ENCODE measurements at places on chromosomes 16 and 17. TPM values are rescaled to one million over a fixed set of nuclear protein-coding genes. Genes with fewer than 3 reads are reported as not detected.
A peak's percentile ranks its signal among the peaks of the same experiment; 100 is the strongest.

TLCD3B gene
- 22.3 TPM for total RNA-seq

HSD17B1 gene
- 1.3 TPM for total RNA-seq

DNA sequence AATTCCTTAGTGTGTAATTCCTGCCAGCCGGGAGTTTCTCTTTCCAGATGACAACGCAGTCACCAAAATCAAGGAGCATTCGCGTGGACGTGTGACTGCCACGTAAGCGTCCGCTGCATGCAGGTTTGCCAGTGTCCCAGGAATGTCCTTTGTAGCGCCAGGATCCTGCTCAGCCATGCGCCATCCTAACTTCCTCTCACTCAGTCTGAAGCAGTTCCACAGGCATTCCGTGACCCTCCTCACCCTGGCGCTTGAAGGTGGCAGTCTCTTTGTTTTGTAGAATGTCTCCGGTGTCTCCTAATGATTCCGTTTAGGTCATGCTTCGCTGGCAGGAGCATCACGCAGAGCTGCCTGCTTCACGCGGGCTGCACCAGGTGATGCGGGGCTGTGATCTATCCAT, 88.6 kb downstream of the RPTOR start:
- DNase-seq: no peak

DNA sequence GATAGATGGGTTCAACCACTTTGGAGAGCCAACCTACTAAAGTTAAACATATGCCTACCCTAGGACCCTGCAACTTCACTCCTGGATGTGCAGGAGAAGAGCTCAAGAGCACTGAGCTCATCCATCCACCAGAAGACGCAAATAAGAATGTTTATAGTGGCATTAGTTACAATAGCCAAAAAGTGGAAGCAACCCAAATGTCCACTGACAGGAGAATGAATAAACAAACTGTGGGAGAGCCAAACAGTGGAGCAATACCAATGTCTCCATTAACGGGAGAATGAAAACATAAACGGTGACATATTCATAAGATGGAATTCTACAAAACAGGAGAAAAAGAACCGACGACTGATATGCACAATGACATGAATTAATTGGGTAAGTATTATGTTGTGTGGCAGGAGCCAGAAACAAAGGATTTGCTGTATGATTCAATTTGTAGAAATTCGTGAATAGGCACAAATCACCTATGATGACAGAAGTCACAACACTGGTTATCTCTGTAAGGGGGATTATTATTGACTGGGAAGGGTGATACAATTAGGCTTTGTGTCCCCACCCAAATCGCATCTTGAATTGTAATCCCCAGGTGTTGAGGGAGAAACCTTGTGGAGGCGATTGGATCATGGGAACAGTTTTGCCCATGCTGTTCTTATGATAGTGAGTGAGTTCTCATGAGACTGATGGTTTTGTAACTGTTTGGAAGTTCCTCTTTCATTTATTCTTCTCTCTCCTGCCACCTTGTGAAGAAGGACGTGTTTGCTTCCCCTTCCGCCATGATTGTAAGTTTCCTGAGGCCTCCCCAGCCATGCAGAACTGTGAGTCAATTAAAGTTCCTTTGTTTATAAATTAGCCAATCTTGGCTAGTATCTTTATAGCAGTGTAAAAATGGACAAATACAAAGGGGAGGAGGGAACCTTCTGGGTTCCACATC, 57.9 kb upstream of the PLCG2 start:
- DNase-seq: no peak

DNA sequence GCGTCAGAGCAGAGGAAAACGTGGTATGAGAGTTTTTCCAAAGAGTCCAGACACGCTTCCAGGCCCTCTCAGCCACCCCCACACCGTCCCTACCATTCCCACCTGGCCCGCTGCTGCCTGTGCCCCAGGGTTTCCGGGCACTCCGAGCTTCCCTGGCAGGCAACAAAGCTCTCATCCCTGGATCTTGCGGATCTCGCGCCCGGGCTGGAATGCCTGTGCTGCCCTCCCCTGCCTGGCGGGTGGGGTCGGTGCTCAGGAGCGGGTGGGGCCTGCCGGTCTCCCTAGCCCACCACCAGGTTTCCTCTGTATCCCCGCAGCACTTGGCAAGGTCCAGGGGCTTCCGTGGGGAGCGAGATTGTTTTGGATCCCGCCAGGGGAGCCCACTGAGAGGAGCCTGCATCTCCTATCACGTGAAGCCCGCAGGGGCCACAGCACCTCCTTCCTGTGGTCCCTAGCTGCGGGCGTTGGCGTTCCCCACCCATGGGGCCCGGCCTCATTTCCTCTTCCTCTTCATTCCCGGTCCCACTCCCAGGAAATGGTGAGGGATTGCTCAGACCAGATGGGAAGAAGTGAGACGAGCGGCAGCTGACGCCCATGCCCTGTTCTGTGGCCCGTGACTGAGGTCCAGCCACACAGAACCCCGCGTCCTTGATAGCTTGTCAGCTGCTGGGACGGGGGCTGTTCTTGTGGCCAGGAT, 11.0 kb downstream of the TBC1D24 start:
- no peak for DNase-seq

GRCh38 chr17:4492721-4493561, 5.7 kb upstream of the SPNS2 start:
- peak; percentile 95 for DNase-seq

All from H9 (cell line).